ENCODE measurements at places on chromosomes 16 and 17.

- DNase-seq, result no peak
Measured at GRCh38 chr17:50916026-50916707, 50.0 kb upstream of the TOB1 start.

- peak; percentile 63 for DNase-seq
Measured at GRCh38 chr17:80789356-80789902, 202.2 kb upstream of the CHMP6 start.

DNA sequence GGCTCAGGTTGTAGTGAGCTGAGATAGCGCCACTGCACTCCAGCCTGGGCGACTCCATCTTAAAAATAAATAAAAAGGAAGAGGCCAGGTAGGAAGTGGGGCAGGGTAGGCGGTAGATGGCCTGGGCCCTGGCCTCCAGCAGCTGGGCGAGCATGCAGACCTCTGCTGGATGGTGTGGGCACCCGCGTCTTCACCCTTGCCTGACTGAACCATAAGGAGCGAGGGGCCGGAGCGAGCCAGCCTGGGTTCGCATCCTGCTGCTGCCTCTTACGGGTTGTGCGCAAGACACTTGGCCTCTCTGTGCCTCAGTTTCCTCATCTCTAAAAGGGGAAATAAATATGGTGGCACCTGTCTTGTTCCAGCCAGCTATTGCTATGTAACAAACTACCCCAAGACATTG, 146.1 kb upstream of the GSE1 start:
- DNase-seq, result no peak

DNA sequence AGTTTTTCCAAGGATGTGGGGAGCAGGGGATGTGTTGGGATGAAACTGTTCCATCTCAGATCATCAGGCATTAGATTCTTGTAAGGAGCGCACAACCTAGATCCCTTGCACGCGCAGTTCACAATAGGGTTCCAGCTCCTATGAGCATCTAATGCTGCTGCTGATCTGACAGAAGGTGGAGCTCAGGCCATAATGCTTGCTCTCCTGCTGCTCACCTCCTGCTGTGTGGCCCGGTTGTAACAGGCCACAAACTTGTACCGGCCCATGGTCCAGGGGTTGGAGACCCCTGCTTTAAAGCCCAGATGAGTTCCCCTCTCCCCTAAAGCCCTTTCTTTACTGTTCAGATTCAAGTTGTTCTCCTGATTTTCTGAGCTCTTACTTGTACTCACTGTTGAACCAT, 44.8 kb downstream of the RNF135 start:
- no peak for DNase-seq

GRCh38 chr16:53962041-53962440, 258.1 kb downstream of the FTO start:
- no peak for DNase-seq

- no peak for DNase-seq
Measured at GRCh38 chr17:16820161-16820877, 130.3 kb downstream of the CCDC144A start.
